ENCODE measurements at places on chromosomes 1 and 21.

DNA sequence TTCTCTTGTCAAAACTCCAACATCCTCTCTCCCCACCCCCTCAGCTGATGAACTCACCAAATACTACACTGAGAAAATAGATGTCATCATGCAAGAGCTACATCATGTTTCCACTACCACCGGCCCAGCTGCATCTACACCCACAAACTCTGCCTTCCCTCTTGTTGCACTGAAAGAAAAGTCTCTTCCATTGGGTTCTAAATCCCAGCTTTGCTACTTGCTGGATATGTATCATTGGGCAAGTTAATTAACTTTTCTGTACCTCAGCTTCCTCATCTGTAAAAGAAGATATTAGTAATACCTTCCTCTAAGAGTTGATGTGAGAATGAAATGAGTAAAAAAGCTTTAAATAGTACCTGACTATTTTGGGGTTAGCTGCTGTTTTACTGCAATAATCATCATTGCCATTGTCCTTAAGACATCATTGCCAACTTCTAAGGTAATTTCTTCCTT, 108.6 kb downstream of the OLFML2B start:
- DNase-seq = no peak

- no peak for DNase-seq
Measured at GRCh38 chr1:7462617-7463016, 308.5 kb upstream of the VAMP3 start.

DNA sequence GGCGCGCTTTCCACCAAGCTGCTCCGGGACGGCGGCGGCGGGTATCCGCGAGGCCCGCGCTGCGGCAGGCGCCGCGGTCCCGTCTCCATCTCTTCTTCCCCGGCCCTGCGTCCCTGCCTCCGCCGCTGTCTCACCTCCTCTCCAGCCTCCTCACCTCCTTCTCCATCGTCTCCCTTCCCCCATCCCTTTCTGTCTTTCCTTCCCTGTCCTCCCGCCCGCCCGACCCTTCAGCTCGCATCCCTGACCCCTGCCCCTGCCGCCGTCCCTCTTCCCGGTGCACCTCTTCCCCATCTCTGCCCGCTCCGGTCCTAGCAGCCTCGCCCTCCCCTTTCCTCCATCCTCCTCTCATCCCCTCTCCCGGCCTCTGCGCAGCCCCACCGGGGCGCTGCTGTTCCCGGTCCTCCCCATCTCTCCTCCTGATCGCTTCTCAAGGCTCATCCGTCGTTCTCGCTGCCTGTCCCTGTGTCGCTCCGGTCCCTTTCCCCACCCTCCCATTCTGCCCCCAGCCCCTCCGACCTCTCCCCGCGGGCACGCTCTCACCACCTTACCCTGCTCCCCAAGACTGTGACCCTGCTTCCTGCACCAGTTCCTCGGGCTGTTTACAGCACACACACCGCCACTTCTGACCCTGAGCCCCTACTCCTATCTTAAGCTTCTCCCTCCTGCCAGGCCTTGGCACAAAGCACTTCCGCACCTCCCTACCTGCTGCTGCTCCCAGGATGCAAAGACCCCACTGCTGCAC, 760 bp upstream of the NPHP4 start:
- DNase-seq = peak; percentile 22

DNA sequence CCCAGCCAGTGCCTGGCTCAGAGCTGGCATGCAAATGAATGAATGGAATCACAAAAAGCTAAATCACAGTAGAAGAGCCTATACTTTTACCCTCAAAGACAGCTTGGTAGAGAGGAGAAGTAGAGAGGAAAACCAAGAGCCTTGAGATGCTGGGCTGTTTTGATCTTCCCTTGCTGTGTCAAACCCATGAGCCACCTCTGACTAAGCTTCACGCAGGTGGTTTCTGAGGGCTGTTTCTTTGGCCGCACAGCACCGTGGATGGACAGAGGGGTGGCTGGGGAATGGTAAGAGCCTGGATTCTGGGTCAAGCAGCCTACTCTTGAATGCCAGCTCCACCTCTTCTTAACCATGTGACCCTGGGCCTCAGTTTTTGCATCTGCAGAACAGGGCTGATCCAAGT, 18.6 kb downstream of the ABCG1 start:
- DNase-seq = no peak

DNA sequence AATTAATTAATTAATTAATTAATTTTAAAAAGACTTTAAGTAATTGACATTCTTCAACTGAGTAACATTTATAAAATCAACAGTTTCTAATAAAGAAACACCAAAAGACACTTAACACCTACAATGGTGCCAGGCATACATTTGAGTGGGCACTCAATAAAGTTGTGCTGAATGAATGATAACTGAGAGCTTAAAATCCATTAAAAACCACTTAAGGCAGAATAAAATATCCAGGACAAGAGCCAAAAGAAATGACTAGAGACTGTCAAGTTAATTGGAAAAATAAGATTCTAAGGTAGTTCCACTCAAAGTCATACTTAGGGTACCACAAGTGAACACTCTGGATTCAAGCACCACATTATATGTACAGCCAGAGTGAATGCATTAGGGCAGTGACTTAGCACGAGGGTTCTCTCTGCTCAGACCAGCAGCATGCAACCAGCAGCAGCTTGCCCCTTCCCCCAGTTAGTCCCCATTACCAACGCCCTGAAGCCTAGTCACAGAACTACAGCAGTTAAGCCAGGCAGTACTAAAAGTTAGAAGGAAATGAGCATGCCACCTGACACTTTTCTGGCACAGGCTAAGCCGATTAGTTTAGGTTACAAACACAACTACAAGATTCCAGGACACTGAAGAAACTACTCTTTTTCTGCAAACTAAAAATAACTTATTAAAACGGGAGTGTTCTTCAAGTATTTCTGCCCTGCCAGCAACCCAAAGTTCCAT, 46.5 kb downstream of the LUZP1 start:
- DNase-seq = no peak

GRCh38 chr1:205593532-205593931, 38.3 kb downstream of the ELK4 start:
- DNase-seq = no peak

GRCh38 chr1:8083739-8084484, 57.8 kb upstream of the ERRFI1 start:
- peak; percentile 91 for DNase-seq

DNA sequence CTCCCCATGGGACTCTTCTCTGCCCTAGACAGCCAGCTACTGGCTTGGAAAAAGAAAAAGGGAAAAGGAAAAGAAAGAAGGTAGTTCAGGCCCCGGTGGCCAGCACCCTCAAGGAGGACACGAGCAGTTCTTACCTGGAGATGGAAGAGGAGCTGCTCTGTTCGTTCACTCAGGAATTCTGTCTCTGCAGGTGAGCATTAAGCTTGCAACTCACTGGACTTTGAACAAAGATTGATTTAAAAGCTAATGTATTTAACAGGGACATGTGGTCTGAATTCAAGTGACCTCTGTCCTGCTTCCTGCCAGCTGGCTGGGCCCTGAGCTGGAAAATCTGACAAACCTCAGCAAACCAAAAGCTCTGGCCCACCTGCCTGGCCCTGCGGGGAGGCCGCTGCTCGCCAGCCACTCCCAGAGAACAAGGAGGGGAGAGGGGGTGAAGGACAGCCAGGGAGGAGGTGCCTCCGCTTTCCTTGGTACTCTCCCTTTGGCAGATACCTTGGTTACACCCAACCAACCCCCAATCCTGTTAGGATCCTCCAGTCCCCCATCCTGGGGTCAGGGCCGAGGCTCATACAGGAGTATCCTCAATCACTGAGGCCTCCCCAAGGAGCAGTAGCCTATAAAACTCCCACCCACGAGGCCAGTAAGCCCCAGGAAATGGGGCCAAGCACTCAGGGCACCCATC, at the start of gene PDZK1:
TSS of gene PDZK1 (minus strand) at position 186 of the 685 bp plus-strand sequence. CDS start 19,347 bp downstream, outside the sequence.
- DNase-seq = peak; percentile 76

DNA sequence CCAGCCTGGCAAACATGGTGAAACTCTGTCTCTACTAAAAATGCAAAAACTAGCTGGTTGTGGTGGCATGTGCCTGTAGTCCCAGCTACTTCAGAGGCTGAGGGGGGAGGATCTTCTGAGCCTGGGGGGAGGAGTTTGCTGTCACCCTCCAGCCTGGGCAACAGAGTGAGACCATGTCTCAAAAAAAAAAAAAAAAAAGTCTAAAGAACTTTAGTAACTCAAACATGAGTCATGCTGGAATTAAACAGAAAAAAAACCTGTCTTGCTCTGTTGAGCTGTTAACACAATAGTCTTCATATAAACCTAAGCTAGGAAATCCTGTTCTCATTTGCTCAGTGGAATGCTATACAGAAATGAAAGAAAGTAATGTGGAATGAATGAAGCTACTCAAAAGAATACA, 16.7 kb upstream of the DISP1 start:
- no peak for DNase-seq

All from large intestine (tissue), 12 donors.